ENCODE measurements at places on chromosomes 6 and 20. TPM values are rescaled to one million over a fixed set of nuclear protein-coding genes. Genes with fewer than 3 reads are reported as not detected.

NCOA3 gene
- total RNA-seq, result 12.6 TPM

E2F1 gene
- total RNA-seq, result 0.17 TPM

ME1 gene
- 4.3 TPM for total RNA-seq

ADGB gene
- 0.23 TPM for total RNA-seq

BFSP1 gene
- total RNA-seq, result 0.17 TPM

TOMM34 gene
- 4.4 TPM for total RNA-seq

OOEP gene
- not detected for total RNA-seq

MOG gene
- total RNA-seq, result not detected

TRIM10 gene
- 0.75 TPM for total RNA-seq

STMND1 gene
- not detected for total RNA-seq

- no peak for DNase-seq
Measured at GRCh38 chr20:6686171-6686570, 81.3 kb upstream of the BMP2 start.

- no peak for DNase-seq
Measured at GRCh38 chr6:110566346-110567125, 90.1 kb upstream of the SLC22A16 start.

- no peak for DNase-seq
Measured at GRCh38 chr20:46994341-46994740, 99.7 kb downstream of the EYA2 start.

GRCh38 chr6:167984876-167985604 lies 12.4 kb upstream of the KIF25 start:
- DNase-seq, result no peak

GRCh38 chr6:21519642-21520041 lies 73.9 kb upstream of the SOX4 start:
- DNase-seq, result no peak

DNA sequence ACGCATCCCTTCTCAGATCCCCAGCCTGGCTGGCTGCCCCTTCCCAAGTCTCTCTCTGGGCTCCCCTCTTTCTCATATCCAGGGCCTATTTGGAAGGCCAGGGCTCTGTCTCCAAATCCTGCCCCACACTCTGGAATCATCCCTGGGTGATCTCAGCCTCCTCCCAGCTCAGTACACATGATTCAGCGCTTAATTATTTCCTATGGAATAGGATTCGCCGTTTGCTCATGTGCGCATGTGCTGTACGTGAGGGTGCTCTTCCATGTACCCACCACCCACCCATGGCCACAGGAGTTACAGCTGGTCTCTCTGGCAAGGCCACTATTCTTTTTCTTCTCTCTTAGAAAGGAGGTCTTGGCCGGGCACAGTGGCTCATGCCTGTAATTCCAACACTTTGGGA lies 81.7 kb upstream of the FOXP4 start:
- DNase-seq, result no peak

GRCh38 chr20:2179233-2179580 lies 77.6 kb downstream of the STK35 start:
- no peak for DNase-seq

- DNase-seq, result no peak
Measured at GRCh38 chr6:142984386-142984785, 39.4 kb upstream of the HIVEP2 start.

DNA sequence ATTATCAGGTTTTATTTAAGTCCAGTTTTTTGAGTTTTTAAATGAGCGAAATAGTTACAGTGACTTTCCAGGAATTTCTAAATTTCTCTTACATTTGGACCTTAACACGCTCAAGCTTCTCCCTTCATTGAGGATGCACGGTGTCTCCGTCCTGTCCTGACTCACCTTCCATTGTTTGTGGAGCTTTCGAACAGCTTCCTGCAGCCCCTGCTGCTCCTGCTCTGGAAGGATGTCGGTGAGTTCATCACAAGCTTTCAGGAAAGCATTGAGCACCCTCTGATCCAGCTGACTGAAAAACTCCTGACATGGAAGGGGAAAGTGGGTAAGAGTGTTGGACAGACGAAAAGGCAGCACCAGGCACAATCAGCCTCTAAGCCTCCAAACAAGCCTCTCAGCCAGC lies 183.7 kb downstream of the SYNE1 start:
- no peak for DNase-seq

GRCh38 chr20:24667689-24668383 lies 198.4 kb downstream of the SYNDIG1 start:
- no peak for DNase-seq

DNA sequence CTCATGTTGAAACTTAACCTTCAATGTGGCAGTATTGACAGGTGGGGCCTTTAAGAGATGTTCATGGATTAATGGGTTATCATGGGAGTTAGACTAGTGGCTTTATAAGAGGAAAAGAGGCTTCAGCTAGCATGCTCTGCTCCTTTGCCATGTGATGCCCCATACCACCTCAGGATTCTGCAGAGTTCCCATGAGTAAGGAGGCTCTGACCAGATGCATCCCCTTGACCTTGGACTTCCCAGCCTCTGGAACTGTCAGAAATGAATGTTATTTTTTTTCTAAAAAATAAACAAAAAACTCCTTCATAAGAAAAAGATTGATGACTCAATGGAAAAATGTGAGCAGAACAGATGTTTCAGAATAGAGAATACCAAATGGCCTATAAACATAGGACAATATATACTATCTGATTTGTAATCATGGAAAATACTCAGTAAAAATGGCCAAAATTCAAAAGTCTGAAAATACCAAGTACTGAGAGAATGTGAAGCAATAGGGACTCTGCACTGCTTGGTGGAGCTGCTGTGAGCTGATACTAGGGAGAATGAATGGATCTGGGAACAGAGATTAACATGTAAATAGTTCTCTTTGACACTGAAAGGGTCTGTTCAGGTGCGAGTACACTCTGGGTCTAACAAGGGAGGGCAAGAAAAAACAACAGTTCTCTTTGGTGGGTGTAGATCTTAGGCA lies 7.4 kb upstream of the TRIM39 start:
- no peak for DNase-seq

GRCh38 chr6:147530132-147531060 lies 21.9 kb downstream of the SAMD5 start:
- no peak for DNase-seq

DNA sequence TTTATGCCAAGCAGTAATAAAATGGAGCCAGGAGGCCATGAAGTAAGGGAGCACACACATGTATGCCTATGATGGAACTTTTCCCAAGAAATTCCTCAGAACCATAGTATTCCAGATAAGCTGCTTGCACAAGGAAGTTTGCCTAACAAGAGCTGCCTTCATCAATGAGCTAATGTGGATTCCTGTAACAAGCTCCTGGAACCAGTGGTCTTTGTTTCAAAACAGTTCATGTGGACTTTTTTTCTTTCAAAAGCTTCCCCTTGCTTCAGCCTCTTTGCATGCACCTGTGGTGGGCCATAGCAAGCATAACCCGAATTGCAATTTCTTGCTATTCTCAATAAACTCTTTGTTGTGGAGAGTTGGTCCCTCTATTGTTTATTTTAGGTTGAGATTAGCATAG lies 359.6 kb downstream of the UTRN start:
- DNase-seq, result no peak

DNA sequence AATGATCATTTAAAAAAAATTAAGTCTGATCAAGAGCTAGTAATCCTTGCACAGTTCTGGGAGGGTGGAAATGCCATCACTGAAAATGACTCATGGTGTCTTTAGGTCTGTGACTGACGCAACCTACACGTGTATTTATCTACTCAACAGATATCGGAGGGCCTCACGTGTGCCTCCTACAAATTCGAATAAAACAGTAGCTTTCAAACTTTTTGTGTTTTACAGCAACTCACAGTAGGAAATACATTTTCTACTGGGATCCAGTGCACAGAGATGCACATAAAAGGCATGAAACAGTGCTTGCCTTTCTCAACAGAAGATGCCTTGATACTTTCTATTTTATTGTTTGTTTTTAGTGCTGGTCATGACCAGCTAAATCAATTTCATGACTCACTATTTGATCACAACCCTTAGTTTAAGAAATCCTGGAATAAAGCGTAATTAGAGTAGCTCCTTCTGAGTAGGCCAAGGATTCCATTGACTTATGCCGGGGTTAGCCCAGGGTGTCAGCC lies 210.0 kb upstream of the SNX9 start:
- DNase-seq, result no peak

DNA sequence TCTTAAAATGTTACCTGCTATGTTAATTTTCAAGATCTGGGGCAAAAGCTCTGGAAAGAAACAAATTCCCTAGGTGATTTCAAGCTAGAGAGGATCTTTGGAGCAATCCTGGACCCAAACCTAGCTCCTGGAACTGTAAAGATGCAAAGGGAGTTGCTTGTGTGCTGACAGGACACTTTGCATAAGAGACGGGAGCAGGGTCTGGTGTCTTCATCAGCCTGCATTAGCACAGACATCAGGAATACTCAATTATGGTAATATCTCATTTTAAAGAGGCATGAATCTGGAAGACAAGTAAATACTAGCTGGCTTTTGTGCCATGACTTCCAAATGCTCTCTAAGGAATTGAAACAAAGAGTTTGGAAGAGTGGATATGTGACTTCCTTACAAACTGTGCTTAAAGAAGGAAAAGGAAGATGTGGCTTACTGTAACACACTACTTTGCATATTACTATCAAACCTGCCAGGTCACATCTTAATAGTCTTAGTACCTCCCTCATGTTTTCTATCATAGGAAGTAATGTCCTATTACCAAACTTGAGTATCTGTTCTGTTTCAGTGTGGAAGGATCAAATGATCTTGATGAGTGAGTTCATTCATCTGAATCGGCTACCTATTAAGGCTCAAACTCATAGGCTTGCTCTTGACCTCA lies 193.4 kb downstream of the ALDH8A1 start:
- no peak for DNase-seq
